ENCODE measurements at places on chromosomes 7 and 10.

DNA sequence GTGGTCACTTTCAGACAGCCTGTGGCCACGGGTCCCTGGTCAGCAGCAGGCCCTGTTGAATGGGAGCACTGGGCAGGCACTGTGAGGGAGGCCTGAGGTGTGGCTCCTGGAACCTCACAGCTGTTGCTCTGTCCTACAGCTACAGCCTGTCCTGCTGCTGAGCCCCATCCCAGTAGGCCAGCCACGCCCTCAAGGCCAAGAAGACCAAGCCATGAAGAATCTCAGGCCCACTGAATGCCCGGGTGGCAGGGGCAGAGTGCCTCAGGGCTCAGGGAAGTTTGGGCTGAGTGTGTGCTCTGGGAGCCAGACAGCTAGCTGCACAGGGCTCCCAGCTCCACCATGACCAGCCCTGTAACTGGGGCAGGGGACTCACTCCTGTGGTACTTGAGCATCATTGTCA, 363.5 kb upstream of the NUPR2 start:
- DNase-seq = no peak

- DNase-seq = no peak
Observed at GRCh38 chr7:143385891-143386781, 5.0 kb downstream of the ZYX start.

DNA sequence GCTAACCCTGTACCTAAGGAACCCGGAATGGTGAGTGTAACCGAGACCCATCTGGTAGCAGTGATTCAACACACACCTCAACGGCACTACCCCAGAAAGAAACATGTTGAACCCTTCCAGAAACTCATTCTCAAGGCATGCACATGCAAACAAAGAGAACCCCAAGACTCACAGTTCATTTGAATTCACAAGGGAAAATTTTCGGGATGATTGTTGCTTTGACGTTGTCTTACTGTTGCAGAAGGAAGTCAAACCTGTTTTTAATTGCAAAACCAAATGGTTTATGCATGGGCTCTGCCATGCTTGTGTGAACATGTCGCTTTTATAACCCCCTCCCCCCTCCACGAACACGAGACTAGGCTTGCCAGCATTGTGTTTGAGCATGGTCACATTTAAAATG, 539.7 kb downstream of the GATA3 start:
- no peak for DNase-seq

- no peak for DNase-seq
Observed at GRCh38 chr10:132728321-132728720, 57.6 kb downstream of the NKX6-2 start.

- DNase-seq = no peak
Observed at GRCh38 chr10:5465976-5466450, 33.4 kb downstream of the CALML5 start.

DNA sequence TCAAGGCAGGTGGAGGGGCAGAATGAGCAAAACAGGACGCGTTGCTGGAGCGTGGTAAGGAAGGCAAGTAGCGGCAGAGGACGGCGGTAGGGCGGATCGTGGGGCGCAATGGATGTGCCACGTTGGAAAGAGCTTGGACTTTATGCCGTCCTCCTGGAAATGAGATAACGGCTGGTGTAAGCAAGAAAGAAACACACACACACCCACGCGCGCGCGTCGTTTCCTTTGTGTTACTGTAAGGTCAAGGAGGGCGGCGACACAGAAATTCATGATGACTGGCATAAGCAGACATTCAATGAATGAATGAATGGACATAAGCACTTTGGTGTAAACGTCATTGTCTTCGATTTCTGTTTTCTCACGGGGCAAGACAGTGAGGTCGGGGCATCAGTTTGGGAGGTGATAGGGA, 683 bp upstream of the ENTPD7 start:
- no peak for DNase-seq

- DNase-seq = no peak
Observed at GRCh38 chr7:127667017-127667670, 15.2 kb downstream of the SND1 start.

DNA sequence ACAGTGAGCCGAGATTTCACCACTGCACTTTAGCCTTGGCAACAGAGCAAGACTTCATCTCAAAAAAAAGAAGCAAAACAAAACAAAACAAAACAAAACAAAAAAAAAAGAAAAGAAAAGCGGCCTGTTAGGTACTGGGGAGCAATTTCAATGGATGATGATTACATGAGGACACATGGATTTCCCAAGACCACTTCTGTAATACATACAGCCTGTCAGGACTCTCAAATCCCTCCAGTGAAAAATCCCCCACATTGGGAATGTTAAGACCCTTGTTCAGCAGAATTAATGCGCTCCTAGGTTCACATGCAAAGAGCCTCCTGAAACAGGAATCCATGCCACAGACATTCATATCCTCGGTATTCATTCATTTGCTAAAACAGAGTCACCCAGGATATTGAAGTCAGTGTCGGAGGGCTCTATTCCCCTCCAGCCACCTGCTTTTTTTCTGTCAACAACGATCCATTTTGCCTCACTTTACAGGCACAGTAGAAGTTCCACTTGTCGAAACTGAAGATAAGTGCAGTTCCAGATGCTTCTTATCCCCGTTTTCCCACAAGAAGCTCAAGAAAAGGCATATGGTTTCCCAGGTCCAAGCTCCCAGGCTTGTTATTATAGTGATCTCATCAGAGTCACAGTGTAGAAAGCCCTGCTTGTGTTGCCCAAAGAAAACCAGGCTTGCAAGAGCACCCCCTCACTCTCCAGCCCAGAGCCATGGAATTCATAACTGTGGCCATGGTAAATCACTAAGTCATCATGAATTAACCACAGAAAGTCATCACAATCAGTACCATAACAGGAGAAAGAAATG, 20.2 kb downstream of the SLC16A12 start:
- no peak for DNase-seq

DNA sequence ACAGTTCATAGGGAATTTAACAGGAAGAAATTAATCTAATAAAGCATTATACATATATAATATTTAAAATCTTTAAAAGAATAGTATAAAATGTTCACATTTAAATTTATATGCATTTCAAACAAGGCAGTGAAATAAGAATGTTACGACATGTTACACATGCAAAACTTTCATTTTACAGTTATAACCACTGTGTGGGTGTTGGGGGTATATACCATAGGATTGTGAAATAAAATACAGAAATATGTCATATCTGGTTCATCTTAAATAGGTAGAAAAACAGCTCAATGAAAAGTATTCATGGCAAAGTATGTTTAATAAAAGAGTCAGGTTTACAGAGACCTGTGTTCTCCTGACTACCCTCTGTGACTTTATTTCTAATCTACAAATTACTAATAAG, 45.6 kb downstream of the CHCHD3 start:
- no peak for DNase-seq

Measured in right renal pelvis (tissue), 4 donors.